Activated CD4-positive, CD25-positive, alpha-beta regulatory T cell treated with anti-CD3 and anti-CD28 coated beads, Interleukin-2, amount 50 U/mL, for 16 hours (primary cell): ENCODE measurements at places on chromosomes 16 and 17.

DNA sequence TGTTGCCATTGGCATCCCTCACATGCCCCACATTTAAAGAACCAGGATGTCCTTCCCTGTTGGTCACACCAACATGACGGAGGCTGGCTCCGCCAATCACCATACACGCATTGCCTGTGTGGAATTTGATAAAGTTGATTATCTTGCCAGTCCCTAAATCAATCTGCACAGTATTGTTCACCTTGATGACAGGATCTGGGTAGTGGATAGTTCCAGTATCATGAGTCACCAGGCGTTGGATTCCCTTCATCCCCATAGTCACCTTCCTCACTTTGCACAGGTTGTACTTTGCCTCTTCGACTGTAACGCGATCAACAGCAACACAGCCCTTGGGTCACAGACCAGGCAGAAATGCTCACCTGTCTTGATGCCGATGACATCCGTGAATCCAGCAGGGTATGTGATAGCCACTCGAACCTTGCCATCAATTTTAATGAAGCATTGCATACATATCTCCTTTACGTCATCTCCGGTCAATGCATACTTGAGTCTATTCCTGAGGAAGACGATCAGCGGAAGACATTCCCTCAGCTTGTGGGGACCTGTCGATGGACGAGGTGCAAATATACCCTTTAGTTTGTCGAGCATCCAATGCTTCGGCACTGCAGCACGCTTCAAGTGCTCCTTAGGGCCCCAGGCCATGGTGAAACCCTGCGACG lies 14.2 kb downstream of the CTRB2 start:
- no peak for DNase-seq

- DNase-seq, result no peak
Observed at GRCh38 chr17:49525831-49526741, 31.0 kb downstream of the NGFR start.

- no peak for DNase-seq
Observed at GRCh38 chr16:25109643-25110042, 1.9 kb upstream of the LCMT1 start.

GRCh38 chr17:41307647-41308046 lies 1.5 kb downstream of the KRTAP16-1 start:
- DNase-seq, result no peak

- no peak for DNase-seq
Observed at GRCh38 chr16:88617268-88618031, 20.9 kb upstream of the IL17C start.

GRCh38 chr17:72346306-72346705 lies 225.5 kb downstream of the SOX9 start:
- DNase-seq, result no peak

- no peak for DNase-seq
Observed at GRCh38 chr17:81339534-81340296, 44.6 kb upstream of the SLC38A10 start.
